ENCODE measurements at places on chromosomes 2 and 18.
A peak's percentile ranks its signal among the peaks of the same experiment; 100 is the strongest.

DNA sequence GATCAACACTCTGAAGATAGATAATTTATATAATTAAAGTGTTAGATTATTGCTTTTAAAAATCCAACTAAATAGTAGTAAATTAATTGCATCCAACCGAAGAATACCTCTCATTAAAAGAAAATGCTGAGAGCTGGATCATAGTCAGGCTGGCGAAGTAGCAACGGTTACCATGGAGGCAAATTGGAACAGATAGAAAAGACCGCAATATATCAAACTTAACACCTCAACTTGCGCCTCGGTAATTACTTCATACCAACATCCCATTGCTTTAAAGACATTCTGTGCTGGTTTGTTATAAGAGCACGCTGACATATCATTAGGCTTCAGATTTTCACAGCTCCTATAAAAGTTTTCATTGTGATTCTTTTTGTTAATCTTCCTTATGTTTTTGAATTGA is 183.8 kb upstream of the ZC3H15 start:
- no peak for DNase-seq

DNA sequence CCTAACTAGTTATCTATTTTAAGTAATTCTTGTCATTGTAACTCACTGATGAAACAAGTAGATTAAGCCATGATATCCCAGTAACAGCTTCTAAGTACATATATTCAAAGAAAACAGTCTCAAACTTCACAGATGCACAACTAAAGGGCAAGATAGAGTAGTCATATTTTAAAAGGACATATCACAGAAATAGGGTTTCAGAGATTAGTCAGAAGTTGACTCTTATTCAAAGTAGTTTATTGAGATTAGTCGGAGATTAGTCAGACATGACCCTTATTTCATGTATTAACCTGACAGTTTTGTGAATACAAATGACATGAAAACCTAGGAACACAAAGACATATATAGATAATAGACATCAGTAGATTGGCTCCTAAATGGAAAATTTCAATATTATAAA is 15.9 kb upstream of the CHAC2 start:
- DNase-seq: no peak

GRCh38 chr18:5759194-5759593 is 136.1 kb downstream of the TMEM200C start:
- DNase-seq: no peak

GRCh38 chr18:22168360-22168921 is 948 bp upstream of the GATA6 start:
- DNase-seq: no peak

DNA sequence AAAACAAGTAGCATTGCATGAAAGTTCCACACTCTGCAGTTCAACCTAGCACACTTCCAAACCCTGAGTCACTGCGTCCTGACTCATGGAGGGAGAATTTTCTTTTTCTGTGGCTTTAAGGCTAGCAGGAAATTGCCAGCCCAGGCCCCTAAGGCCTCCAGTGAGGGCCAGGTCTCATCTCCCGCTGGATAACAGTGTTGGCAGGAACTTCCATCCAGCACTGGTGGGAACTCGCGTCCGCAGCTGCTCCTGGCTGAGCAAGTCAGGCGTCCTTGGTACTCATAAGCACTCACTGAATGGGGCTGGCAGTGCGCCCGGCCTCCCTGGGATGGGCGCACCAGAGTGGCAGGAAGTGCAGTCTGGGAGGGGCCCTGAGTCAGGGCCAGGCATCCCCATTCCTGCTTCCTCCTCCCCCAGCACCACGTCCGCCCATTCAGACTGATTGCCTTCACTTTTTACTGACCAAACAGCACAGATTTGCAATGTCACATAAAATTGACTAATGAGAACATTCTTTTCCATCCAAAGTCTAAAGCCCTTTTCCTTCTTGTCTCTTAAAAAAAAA is 14.3 kb downstream of the MALL start:
- DNase-seq: peak; percentile 90

DNA sequence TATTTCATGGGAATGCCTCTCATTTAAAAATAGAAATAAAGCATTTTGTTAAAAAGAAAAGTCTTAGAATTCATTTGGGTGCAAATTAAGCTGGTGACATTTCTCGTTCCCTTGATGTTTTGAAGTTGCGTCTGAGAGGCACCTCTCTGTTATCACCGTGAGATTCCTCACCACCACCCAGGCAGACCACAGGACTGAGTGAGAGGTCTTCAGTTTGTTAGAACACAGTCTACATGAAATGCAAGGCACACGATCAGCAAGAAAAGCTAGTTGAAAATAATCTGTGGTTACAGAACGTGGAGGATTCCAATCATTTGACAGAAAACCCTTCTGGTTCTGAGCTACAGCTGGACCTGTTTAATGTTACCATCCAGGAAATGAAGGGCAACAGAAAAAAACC is 116.0 kb downstream of the UXS1 start:
- no peak for DNase-seq

GRCh38 chr2:222298311-222299150 is at the start of gene PAX3:
PAX3 (minus strand) TSS chr2:222298998; CDS start chr2:222298615, 383 bp downstream.
- DNase-seq: no peak

GRCh38 chr2:24875901-24876300 is 44.1 kb downstream of the ADCY3 start:
- no peak for DNase-seq

Measured in NCI-H1092 (cell line).